Karpas-422 (cell line): ENCODE measurements at places on chromosomes 3 and 15. TPM values are rescaled to one million over a fixed set of nuclear protein-coding genes. Genes with fewer than 3 reads are reported as not detected.

DNA sequence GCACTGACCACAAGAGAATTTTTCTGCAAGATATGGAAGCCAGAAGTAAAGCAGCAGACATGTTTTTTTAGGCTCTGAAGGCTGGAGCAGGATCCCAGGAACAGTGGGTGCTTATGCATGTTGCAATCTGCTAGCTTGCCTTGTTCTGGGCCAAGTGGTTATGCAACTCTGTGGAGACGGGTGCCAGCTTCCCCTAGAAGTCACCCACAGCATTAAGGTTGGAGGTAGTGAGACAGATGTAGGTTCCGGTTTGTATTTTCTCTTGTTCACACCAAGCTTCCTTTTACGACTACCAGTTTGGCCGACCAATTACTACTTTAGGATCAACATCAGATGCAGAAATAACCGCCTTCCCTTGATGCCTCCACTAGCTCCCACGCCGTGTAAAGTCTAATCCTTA lies 11.1 kb downstream of the DPH3 start:
- no peak for DNase-seq

GRCh38 chr15:79513940-79514339 lies 81.8 kb downstream of the MINAR1 start:
- peak; percentile 47 for DNase-seq

- no peak for DNase-seq
Observed at GRCh38 chr3:11363715-11364114, 91.5 kb downstream of the ATG7 start.

DNA sequence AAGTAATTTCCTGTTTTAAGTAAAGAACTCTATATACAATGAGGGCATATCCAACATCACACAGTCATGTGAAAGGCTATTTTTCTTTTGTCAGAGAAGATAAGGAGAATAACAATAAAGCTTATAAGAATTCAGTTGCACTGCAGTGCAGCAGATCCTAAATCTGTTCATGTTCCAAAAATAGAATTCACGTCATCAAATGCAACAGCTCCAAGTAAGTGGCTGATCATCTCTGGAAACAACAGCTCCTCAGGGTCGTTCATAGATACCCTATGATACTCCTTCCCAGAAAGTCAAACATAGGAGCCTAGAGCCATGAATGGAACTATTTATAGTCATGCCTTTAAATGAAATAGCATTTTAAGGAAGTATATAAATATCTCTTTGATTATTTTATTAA lies 100.2 kb downstream of the FMN1 start:
- no peak for DNase-seq

Gene GOLGA6B
- total RNA-seq, result not detected in 2 replicates
